ENCODE measurements at places on chromosomes 2 and 18.

- DNase-seq = peak; percentile 24
Measured at GRCh38 chr2:147937744-147938349, 82.7 kb downstream of the ORC4 start.

- peak; percentile 58 for DNase-seq
Measured at GRCh38 chr2:217943446-217944321, 59.1 kb downstream of the TNS1 start.

GRCh38 chr18:70621710-70622109 is 332.9 kb downstream of the SOCS6 start:
- no peak for DNase-seq

DNA sequence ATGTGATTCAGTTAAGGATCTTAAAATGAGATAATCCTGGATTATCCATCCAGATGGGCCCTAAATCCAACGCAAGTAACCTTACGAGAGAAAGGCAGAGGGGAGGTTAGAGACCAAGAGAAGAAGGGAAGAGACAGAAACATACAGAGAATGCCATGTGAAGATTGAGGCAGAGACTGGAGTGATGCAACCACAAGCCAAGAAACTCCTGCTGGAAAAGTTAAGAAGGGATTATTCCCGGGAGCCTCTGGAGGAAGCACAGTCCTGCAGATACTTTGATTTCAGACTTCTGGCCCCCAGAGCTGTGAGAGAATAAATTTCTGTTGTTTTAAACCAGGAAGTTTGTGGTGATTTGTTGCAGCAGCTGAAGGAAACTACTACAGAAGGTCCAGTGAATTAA is 992.7 kb downstream of the BCL11A start:
- no peak for DNase-seq

- DNase-seq = no peak
Measured at GRCh38 chr2:42008241-42008921, 39.4 kb upstream of the PKDCC start.

GRCh38 chr2:60794271-60794863 is 38.3 kb downstream of the PAPOLG start:
- DNase-seq = peak; percentile 0

- DNase-seq = no peak
Measured at GRCh38 chr18:79242246-79242645, 153.5 kb upstream of the NFATC1 start.

GRCh38 chr2:126856403-126856802 is 42.3 kb upstream of the TEX51 start:
- DNase-seq = peak; percentile 16

- no peak for DNase-seq
Measured at GRCh38 chr18:13291745-13292447, 73.3 kb downstream of the LDLRAD4 start.

DNA sequence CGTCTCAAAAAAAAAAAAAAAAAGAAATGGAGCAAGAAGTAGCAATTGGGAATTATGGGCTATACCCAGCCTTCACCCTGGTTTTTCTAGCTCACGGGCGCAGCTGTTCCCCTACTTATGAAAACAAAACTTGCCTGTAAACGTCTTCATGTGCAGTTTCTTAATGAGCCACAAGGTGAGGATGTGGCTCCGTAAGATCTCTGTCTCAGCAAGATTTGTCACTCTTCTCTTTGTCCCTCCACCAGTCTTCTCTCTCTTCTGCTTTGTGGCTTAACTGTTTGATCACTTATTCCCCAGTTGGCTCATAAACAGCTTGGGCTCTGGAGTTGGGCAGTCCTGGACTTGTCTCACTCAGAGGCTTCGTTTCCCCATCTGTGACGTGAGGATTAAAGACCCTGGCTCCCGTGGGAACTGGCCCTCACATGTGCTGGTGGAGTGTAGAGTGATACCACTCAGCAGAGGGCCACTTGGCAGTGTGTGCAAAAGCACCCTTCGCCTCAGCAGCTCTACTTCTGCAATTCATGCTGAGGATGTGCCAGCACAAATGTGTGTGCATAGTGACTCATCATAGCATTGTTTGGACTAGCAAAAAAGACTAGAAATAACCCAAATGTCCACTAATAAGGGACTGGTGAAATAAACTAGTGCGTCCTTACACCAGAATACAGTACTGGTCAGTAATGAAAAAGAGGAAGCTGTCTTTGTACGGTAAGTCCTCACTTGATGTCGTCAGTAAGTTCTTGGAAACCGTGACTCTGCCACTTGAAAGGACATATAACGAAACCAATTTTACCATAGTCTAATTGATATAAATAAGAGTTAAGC is 8.7 kb downstream of the CEP68 start:
- no peak for DNase-seq

- no peak for DNase-seq
Measured at GRCh38 chr18:55314031-55314430, 274.0 kb downstream of the TCF4 start.

DNA sequence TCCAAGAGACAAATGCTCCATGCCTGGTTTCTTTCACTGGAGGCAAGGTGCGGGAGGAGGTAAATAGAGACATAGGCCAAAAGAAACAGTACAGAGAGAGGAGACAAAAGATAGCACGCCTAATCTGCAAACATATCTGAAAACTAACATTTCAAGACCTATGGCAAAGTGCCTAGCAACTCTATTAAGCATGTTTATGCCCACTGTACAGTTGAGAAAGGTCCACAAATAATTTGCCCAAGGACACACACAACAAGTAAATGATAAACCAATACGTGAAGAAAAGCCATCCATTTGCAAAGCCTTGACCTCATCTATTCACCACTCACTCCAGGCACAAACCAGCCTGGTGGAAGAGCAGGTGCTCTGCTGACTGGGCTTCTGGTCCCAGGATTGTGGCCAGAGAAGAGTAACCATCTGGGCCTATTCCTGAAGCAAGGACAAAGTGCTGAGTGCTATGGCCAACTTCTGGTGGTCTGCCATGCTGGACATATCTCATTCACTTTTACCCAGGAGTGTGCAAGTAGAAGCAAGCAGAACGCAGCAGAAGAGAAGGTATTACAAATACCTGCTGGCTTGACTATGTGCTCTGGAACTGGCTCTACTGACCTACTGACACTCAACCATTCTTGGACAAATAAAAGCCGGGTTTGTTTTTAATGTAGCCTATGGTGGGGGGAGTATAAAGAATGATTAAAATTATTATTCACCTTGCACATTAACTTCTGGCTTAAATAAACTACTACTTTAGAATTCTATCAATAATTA is 25.3 kb downstream of the TMEM131 start:
- peak; percentile 39 for DNase-seq

DNA sequence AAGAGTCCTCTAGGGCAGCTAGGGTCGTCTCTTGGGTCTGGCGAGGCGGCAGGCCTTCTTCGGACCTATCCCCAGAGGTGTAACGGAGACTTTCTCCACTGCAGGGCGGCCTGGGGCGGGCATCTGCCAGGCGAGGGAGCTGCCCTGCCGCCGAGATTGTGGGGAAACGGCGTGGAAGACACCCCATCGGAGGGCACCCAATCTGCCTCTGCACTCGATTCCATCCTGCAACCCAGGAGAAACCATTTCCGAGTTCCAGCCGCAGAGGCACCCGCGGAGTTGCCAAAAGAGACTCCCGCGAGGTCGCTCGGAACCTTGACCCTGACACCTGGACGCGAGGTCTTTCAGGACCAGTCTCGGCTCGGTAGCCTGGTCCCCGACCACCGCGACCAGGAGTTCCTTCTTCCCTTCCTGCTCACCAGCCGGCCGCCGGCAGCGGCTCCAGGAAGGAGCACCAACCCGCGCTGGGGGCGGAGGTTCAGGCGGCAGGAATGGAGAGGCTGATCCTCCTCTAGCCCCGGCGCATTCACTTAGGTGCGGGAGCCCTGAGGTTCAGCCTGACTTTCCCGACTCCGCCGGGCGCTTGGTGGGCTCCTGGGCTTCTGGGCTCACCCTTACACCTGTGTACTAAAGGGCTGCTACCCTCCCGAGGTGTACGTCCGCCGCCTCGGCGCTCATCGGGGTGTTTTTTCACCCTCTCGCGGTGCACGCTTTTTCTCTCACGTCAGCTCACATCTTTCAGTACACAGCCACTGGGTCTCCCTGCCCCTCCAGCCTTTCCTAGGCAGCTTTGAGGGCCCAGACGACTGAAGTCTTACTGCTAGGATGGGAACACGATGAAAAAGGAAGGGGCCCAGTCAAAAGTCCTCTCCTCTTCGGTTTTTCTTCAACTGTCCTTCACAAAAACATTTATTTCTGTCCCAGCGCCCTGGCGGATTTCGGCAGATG is 8.1 kb downstream of the SIX2 start:
- DNase-seq = no peak

- DNase-seq = no peak
Measured at GRCh38 chr18:42736074-42736473, 379.4 kb downstream of the RIT2 start.

DNA sequence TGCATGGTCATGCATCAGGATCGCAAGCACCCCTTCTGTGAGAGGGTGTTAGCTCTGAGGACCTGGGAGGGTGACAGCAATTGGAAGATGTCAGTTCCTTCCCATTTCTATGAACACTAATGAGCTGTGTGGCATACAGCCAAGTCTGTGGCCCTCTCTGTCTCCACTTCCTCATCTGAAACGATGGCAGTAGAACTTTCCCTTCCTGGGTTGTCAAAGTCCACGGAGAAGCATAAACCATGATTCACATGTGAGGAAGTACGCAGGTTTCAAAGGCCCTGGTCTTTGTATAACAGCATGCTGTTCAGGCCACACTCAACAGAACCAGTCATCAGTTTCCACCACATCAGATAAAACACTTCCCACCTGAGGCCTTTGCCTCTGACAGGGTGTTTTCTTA is 167.4 kb upstream of the RAB6C start:
- no peak for DNase-seq

DNA sequence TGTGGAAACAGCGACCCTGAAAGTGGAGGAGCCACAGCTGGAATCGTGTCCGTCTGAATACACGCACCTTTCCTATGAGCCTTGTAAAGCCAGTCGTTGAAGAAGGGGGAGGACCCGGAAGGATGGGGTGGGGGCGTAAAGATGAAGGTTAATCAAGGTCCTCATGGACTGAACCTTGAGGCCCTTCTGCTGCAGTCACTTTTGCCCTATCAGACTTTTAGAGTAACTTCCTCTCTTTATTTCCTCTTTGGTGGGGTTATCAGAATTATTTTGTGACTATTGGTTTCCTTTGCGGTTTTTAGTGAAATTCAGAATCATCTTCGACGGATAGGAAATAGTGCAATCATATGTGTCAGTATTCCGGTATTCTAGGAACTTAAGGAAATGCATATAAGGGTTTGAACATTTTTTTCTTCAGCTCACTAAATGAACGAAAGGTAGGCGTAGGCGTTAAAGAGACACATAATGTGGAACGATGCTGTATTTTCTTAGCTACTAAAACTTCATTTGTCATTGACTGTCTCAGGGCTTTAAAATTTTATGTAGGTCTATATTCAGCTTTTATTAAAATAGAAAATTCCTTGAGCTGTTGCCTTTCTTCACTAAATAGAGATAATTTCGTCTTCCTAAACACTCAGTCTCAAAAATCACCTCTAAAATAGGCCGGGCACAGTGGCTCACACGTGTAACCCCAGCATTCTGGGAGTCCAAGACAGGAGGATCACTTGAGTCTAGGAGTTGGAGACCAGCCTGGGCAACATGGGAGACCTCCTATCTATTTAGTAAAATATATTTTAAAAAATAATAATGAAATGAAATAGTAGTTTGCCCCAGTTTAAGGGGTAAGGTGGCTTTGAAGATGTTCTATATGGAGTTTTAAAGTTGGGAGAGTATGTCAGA is 1.4 kb upstream of the YES1 start:
- no peak for DNase-seq

DNA sequence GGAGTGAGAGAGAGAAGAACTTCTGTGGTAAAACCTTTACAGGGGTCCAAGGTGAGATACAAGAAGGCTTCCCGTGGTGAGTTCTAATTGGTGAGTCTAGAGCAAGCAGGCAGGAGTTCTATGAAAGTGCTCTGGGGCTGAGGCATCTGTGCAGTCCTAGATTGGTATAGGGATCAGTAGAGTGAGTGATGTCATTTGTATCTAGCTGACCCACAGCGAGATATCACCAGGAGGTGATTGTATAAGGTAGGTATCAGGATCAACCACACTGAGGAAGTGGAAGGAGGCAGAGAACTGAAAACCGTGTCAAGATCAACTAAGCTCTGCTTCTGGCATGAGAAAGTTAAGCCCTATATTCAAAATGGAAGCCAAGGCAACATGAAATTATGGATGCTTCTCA is 1648.9 kb upstream of the TMEFF2 start:
- DNase-seq = no peak

DNA sequence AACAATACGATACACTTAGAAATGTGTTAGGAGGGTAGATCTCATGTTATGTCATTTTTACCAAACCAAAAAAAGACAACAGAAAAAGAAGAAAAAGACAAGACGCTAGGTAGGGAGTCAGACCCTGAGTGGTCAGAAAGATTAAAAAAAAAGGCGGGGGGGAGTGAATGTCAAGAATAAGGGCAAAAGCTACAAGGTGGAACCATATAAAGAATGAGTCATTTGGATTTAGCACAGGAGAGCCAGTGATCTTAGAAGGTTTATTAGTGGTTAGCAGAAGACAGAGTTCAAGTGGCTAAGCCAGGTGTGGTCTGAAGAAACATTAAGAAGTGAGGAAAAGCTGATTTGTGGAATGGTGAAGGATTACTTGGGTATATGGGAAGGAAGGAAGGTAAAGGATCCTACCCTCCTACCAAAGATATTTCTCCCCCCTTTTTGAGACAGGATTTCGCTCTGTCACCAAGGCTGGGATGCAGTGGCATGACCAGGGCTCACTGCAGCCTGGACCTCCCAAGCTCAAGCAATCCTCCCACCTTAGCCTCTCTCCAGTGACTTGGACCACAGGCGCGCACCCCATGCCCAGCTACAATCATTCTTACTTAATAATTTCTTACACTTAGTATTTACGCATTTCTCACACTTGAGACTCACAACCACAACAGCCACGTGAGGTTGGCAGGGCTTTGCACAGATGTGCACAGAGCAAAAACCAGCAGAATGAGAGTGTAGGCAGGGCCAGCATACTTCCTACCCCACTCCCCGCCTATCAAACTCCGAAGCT is 2.6 kb downstream of the DSC2 start:
- DNase-seq = no peak

DNA sequence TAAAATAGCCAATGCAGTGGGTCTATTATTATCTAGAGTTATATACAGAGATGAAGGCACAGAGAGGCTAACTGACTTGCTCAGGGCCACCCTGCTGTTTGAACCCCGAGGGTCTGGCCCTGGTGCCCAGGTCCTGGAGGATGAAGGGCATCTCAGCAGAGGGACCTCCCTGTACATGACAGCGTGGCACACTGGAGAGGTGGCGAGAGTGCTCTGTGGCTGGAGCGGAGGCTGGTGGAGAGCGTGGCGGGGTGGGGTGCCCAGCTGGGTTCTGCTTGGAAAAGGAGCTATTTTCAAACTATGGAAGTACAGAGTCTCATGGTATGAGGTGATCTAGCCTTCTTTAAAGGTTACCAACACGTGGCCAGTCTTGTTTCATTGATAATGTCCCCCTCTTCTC is 35.8 kb downstream of the GREB1 start:
- no peak for DNase-seq

GRCh38 chr2:24830786-24831185 is 37.6 kb downstream of the CENPO start:
- no peak for DNase-seq

DNA sequence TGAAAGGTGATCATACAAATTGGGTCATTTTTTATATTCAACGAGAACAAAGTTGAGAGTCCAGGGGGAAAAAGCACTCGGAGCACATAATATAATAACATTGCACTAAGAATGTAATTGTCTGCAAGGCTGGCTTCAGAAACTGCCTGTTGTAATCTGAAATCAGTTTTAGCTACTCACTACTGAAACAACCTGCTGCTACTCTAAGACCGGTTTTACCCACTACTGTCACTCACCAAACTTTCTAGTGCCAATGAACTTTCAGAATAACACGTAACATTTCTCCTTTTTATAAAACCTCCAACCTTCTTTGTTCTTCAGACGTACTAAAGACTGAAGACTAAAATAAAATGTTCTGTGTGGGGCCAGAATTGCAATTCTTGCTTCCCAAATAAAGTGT is 11.5 kb upstream of the CYB5A start:
- DNase-seq = no peak

Measured in NCI-H774 (cell line).